AG04450 (cell line): ENCODE measurements at places on chromosomes 1 and 21.

- DNase-seq, result no peak
Measured at GRCh38 chr1:183432548-183432875, 14.3 kb upstream of the NMNAT2 start.

DNA sequence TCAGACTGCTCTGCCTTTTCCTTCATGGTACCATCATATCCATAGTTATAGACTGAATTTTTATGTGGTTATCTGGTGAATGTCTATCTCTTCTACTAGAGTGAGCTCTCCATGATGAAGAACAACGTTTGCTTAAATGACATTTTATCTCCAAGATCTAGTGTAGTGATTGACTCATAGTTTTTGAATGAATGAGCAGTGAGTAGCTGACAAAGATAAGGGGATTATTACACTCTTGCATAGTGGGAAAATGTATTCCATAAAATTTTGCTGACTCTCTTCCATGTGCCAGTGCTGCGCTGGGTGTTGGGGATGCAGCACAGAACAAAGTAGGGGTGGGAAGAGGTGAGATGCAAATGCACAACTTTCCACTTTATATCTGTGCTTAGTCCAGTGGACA is 147.7 kb downstream of the TGFB2 start:
- DNase-seq, result no peak

GRCh38 chr1:222702210-222702609 is 10.1 kb downstream of the AIDA start:
- no peak for DNase-seq

DNA sequence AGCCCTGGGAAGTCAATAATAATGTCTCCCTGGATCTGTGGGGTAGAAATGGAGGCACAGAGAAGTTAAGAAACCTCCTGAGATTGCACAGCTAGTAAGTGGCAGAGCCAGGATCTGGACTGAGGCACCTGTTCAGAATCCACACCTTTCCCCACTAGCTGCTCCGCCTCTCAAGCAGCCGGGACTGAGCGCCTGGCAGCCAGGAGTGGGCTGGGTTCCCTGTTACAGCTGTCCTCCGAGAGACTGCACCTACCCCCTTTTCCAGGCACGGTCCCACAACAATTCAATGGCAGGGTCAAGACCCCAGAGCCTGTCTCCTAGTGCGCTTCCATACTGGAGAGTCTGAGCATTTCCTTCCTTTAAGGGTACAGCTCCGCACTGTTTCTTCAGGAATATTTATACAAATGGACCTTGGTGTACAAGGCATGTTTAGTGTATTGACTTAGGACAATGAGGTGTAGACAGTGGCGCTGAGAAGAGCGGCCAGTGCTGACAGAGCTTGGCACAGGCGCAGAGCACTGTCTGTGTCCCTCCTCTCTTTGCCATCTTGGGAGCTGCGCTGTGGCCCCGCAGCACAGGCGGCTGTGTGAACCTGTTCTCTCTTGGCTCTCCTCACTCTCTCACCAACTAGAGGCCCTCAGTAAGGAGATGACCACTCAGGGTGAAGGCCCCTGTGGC is 24.4 kb downstream of the GRHL3 start:
- DNase-seq, result no peak

GRCh38 chr1:234603221-234604204 is 6.5 kb downstream of the IRF2BP2 start:
- no peak for DNase-seq

GRCh38 chr1:213397638-213398037 is 346.6 kb downstream of the RPS6KC1 start:
- DNase-seq, result no peak

- DNase-seq, result no peak
Measured at GRCh38 chr21:36263797-36264196, 56.2 kb upstream of the MORC3 start.

DNA sequence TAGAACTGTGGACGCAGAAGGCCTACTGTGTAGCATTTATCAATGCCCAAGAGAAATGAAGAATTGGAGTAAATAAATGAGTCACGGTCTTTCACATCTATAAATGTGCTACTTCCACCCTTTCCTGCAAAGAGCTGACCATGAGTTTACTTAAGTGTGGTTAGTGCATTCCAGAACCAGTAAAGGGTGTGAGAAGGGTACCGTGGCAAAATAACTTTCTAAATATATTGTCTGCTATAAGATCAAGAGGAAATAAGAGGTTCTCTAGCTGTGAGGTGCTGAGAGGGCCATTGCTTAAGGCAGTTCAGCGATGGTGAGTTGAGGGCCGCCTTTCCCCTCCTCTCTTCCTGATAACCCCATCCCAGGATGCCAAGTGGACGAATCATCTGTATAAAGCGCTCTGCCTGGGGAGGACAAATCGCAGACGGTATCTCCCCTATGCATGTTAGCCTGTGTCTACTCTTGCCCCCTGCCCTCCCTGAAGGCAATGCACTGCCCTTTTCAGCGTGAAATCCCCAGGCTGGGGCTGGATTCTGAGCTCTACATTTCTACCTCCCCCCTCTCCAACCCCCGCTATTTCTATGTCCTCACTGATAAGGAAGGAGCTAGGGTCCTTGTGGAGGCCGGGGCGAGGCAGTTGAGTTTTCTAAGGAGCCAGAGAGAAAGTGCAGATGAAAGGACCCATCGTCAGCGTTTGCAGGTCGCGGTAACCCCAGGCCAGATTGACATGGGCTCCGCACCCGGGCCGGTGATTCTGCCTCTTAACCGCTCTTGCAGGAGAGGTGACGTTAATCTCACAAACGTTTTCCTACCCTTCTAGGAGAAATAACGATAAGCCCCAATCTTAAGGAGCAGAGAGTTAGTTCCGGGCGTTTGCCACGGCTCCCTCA is 1.5 kb upstream of the NCAM2 start:
- DNase-seq, result no peak

DNA sequence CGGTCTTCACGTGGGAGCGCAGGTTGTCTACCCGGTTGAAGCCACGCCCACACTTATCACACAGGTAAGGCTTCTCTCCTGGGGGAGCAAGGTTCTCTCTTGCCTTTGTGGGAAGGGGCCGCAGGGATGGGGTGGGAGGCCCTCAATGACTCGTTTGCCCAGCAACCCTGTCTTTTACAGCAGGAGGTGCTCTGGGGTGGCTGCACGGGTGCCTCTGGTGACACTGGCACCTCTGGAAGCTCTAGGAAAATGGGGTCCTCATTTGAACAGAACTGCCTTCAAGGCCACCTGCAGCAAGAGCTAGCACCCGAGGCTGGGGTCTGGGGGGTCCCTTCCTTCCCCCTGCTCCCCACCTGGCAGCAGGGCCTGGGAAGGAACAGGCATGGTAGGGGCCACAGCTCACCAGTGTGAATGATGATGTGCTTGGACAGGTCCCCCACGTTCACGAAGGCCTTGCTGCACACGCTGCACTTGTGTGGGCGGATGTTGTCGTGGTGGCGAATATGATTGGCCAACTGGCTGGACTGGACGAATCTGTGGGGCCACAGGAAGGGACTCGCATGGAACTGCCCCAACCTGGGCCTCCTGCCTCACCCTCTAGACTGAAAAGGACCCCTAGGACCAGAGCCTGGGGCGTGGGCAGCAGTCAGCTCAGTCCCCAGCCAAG is 33.1 kb downstream of the ZBTB17 start:
- DNase-seq, result no peak

GRCh38 chr1:231200388-231201031 is 38.7 kb downstream of the TRIM67 start:
- no peak for DNase-seq
